Activated CD8-positive, alpha-beta memory T cell treated with anti-CD3 and anti-CD28 coated beads for 1 hour (primary cell): ENCODE measurements at places on chromosomes 16 and 17.

DNA sequence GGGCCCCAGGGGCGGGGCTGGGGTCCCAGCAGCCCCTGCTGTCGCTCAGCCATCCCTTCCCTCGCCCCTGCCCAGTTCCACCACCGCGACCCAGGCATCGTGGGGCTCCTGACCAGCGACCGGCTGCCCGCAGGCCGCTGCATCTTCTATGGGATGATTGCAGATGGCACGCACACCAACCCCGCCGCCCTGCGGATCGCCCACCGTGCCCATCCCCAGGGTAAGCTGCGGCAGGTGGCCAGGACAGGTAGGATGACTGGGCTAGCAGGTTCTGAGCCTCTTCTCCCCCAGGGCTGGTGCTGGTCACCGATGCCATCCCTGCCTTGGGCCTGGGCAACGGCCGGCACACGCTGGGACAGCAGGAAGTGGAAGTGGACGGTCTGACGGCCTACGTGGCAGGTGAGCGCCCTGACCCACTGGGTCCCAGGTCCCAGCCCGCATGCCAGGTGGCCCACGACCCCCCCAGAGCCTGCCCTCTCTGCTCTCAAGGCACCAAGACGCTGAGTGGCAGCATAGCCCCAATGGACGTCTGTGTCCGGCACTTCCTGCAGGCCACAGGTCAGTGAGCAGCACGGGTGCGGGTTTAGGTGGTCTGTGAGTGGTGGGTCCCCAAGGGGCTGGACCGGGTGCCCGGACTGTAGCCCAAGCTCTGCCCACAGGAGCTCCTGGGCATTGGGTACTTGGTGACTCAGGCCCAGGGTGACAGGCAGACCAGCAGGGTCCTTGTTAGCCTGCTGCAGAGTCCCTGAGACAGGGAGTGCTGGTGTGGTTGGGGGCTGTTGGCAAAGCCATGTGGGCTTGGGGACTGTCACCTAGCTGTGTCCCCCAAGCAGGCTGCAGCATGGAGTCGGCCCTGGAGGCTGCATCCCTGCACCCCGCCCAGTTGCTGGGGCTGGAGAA lies 2.8 kb downstream of the CEMP1 start:
- no peak for DNase-seq

DNA sequence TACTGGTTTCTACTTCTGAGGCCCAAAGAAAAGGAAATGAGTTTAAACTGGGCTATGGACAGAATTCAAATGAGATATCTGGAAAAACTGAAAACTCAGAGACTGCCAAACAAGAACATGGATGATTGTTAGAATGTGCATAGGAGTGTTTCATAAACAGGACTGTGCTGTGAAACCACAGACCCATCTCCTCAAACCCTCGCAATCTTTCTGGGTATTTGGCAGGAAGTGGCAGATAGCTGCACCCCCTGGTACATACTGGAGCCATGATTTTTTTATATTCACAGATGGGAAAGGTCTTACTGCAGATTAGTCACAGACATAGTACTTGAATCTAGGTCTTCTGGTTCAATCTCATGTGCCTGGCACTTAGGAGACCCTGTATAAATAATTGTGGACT lies 145.0 kb downstream of the CCDC182 start:
- DNase-seq, result no peak

DNA sequence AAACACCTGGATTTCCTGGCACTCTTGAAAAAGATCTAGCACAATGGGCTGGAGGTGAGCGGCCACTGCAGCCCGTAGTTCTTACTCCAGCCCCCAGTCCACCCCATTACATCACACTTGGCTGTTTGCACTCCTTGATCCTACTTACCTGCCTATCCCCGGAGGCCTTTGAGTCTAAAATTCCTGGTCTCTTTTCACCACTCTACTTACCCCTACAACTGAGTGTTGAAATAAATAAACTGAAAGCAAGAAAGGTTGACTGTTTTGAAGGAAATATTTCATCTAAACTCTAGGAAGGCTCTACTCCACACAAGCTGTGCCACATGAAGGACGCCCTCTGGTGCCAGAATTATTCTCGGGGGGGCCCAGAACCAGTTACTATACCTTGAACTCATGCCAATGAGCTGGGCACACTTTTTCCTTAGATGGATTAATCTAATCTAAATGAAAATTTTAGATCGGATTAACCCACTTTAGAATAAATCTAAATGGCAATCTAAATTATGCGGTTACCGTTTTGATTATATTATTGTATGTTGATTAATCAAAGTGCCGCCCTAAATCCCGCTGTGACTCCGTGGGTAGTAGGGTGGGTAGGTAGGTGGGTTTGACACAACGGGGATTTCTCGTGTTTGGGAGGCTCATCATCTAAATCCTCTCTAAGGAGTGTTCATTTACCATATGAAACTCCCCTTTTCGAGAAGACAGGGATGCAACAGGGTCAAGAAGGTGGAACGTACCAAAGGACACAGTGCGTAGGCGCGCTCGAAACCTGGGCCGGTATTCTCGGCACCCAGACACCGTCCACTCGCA lies 651 bp upstream of the EIF1 start:
- no peak for DNase-seq

DNA sequence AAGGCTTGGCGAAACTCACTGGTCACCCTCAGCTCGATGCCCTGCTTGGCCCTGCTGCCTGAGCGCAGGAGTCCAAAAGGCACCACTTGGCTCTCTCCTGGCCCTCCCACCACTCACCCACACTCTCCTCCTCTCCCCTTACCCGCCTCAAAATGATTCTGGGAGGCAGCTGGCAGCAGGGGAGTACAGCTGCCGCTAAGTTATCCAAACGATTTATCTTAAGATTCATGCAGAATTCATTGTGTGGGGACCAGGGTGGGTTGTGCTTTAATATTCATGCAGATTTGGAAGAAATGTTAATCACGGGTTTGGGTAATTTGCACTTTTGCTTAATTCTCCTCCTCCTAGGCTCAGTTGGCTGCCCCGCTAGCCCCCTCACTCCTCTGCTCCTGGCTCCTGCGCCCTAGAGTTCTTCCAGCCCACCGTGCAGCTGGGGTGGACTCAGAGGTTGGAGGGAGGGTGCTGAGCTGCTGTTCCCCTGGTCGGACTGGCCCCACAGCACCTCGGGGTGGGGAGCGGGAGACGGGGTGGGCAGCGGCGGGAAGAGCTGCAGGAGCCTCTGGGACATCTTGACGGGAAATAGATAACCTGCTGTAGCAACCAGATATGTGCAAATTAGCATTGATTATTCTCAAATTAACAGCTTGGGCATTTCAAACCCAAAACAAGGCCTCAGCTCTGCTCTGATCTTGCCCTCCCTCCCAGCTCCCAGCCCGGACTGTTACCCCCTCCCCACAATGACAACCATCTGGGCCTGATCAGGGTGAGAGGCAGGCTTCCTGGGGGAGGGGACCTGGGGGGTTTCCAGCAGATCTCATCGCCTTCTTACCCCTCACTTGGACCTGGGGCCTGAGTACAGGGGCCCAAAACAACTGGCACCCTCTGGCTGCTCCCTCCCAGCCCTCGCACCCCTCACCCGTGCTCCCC lies 122.6 kb upstream of the RPL38 start:
- no peak for DNase-seq

DNA sequence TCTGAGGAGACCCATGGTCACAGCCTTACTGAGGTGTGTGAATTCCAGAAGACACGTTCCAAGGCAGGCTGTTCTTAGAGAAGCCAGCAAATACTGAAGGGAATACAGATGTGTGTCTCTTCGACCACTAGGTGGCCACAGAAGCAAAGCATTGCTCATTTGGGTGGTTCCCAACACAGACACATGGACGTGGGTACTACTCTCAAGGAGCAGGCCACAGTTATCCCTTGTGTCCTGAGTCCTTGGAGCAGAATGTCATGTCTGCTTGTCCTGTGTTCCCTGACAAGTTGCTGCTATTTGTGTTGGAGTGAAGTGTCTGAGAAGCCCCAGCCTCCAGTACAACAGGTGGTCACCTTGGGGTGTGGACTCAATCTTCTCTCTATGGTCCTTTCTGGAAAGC lies 30.3 kb downstream of the HMOX2 start:
- DNase-seq, result no peak

GRCh38 chr16:17970816-17971331 lies 365.7 kb downstream of the NPIPA8 start:
- DNase-seq, result no peak

DNA sequence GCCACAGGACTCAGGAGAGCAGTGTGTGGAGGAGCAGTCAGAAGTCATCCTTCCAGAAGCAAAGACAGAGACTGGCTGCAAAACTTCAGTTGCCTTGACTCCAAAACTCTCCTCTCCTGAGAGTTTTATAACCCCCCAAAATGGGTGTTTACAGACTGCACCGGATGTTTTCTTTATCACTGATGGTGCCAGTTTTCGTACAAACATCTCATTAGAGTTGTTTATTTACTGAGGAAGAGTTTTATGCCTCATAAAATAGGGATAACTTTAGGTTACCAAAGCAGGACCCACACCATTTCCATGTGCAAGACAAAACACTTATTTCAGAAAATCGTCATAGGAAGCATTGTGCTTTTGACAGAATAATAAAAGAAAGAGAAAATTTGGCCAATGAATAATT lies at the start of gene KRT40:
TSS of gene KRT40 (minus strand) at position 101 of the 400 bp plus-strand sequence. CDS start at position 48, 53 bp downstream.
- no peak for DNase-seq

- DNase-seq, result no peak
Measured at GRCh38 chr16:75279305-75279704, 27.9 kb upstream of the BCAR1 start.

DNA sequence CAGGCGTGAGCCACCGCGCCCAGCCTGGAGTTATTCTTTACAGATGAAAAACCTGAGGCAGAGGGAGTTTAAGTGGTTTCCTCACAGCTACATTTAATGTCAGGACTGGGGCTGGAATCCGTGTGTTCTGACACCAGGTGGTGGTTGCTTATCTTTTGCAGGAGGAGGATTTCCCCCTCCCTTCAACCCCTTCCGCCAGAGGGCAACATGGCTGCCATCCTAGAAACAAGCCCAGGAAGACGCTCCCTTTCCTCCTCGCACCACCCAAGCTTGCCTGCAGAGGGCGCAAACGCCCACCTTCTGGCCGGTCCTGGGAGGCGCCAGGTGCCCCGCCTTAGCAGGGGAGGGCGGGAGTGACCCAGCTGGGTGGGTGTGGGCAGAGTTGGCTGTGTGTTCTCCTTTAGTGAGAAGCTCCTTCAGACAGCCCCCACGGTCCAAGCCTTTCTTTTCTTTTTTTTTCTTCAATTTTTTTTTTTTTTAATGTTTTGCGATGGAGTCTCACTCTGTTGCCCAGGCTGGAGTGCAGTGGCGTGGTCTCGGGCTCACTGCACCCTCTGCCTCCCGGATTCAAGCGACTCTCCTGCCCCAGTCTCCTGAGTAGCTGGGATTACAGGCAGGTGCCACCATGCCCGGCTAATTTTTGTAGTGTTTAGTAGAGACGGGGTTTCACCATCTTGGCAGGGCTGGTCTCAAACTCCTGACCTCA lies 9.9 kb upstream of the RAP1GAP2 start:
- peak; percentile 77 for DNase-seq

DNA sequence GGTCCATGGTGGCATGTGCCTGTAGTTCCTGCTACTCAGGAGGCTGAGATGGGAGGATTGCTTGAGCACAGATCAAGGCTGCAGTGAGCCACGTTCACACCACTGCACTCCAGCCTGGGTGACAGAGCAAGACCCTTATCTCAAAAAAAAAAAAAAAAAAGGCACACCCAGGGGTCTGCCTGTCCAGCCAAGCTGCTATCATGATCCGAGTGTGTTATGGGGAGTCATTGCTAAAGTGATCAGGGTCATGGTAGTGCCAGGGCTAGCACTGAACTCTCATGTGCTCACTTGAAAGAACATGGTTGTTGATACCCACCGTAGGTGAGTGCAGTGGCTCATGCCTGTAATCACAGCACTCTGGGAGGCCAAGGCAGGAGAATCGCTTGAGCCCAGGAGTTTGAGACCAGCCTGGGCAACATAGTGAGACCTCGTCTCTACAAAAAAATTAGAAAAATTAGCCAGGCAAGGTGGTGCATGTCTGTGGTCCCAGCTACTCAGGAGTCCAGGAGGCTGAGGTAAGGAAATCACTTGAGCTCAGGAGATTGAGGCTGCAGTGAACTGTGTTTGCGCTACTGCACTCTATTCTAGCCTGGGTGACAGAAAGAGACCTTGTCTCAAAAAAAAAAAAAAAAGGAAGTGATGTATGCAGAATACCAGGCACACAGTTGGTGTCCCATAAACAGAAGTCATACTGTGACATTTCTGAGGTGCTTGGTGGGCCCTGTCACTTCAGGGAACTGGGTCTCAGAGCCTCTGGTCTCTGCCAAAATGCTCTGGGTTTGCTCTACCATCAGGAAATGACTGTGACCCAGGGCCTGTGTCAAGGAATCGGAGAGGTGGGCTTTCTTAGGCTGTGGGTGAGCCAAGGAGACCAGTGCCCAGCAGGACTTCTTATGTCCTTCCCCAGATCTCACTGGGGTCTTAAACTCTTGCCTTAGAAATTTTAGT lies 2.2 kb downstream of the PRM1 start:
- DNase-seq, result no peak

GRCh38 chr16:27235938-27236245 lies 32.6 kb downstream of the KDM8 start:
- no peak for DNase-seq

DNA sequence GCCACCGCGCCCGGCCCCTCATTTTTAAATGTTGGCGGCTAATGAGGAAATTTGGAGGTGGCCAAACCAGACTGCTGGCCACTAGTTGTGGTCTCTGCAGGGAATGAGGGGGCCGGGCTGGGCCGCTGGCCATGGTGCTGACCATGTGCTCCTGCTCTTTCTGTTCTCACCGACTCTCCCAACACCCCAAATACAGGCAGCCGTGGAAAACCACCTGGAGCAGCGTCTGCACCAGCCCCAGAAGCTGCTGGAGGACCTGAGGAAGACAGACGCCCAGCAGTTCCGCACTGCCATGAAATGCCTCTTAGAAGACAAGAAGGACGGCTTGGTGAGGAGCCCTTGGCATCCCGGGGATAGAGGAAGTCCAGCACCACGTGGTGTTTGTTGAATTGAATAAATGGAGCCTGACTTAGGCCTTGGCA lies 21.3 kb downstream of the OTOA start:
- no peak for DNase-seq

- DNase-seq, result no peak
Measured at GRCh38 chr16:873243-873661, 72.7 kb upstream of the GNG13 start.

DNA sequence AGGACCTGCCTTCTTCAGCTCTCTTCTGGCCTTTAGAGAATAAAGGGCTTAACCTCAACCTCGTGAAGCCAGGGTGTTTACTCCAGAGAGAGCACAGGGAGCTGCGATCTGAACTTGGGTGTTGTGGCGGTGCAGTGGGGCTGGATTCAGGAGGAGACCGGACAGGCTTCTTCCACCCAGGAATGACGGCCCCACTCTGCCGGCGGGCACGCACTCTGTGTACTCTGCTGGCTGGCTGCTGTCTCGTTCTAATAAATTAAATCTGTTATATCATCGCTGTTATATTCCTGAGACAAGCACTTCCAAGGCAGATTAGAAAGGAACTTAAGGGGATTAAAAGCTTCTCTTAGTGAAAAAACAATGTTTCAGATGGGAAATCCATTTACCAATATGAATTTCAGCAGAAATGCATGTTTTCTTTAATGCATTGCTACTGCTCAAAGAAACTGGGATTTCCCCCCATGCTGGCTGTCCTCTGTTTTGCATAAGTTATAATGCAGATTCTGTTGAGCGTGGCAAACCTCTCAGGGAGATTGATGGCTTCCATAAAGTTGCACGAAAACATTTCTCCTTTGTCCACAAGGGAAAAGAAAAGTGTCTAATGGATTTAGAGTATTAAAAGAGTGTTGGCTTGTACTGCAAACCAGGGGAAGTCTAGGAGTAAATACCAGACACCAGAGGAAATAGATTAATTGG lies 168.6 kb upstream of the IRX3 start:
- no peak for DNase-seq

GRCh38 chr17:49997301-49997650 lies 2.3 kb upstream of the DLX3 start:
- DNase-seq, result no peak
